Adipose tissue (tissue), 3 donors: ENCODE measurements at places on chromosomes 16 and 17. TPM values are rescaled to one million over a fixed set of nuclear protein-coding genes. Genes with fewer than 3 reads are reported as not detected.

Gene CD68
- 111 TPM for polyA plus RNA-seq

Gene PLLP
- 28.0 TPM for polyA plus RNA-seq

Gene ARL17B
- 5.0 TPM for polyA plus RNA-seq

Gene USP43
- 3.3 TPM for polyA plus RNA-seq

Gene LRRC36
- 0.15 TPM for polyA plus RNA-seq
